ENCODE measurements at places on chromosomes 3 and 15.

DNA sequence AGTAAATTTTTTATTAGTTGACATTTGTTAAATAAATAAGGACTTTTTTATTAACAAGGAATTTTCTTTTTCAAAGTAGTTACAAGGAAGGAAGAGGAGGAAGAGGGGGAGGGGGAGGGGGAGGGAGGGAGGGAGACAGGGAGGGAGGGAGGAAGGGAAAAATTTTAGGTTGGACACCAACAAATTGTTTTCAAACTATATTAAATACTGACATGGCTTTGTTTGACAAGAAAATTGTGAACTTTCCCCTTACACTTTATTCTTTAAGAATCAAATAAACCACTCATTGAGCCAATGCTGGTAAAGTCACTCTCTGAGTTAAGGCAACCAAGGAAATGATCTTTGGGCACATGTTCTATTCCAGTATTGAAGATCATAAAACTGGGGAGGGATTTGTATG, 115.7 kb upstream of the PPP2R3A start:
- DNase-seq: no peak

- DNase-seq: peak; percentile 4
Measured at GRCh38 chr15:31200735-31201151, 99.2 kb upstream of the TRPM1 start.

- DNase-seq: no peak
Measured at GRCh38 chr15:36130641-36131310, 448.6 kb upstream of the CDIN1 start.

GRCh38 chr3:125238759-125239158, 26.2 kb upstream of the SLC12A8 start:
- no peak for DNase-seq

GRCh38 chr3:43247561-43248184, 38.7 kb upstream of the SNRK start:
- no peak for DNase-seq

GRCh38 chr3:115630850-115631249, 7.5 kb downstream of the GAP43 start:
- DNase-seq: no peak

DNA sequence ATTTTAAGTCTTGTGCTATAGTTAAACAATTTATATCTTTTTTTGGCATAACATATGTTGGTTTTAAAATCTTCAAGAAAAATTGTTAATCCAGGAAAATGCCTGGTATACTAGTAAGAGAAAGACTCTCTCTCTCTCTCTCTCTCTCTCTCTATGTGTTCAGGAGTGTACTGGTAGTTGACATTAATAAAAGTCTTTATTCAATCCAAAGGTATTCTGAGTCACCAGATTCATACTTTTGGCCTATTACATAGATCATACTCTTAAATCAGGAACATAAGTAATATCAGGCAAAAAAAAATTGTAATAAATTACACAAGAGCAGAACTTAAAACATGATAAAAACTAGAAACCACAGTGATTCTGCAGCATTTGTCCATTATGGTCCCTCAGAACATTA, 70.2 kb downstream of the TFG start:
- DNase-seq: no peak

DNA sequence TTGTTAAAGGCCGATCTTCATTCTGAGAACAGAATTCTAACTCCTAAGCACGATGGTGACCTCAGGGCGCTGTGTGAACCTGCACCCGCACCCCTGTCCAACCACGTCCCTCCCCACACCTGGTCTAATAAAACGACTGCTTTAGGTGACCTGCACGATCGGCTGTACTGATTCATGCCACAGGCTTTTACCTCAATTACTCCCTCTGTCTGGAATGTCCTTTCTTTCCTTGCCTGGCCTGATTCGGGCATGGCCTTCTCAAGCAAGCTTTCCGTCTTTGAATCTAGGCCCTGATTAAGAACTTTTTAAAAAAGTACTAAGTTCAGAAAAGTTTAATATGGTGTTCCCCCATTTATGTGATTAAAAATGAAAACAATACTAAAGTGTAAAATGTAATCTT, 842 bp upstream of the U2SURP start:
- no peak for DNase-seq

Measured in DMS53 (cell line).